ENCODE measurements at places on chromosomes 3 and 15.

DNA sequence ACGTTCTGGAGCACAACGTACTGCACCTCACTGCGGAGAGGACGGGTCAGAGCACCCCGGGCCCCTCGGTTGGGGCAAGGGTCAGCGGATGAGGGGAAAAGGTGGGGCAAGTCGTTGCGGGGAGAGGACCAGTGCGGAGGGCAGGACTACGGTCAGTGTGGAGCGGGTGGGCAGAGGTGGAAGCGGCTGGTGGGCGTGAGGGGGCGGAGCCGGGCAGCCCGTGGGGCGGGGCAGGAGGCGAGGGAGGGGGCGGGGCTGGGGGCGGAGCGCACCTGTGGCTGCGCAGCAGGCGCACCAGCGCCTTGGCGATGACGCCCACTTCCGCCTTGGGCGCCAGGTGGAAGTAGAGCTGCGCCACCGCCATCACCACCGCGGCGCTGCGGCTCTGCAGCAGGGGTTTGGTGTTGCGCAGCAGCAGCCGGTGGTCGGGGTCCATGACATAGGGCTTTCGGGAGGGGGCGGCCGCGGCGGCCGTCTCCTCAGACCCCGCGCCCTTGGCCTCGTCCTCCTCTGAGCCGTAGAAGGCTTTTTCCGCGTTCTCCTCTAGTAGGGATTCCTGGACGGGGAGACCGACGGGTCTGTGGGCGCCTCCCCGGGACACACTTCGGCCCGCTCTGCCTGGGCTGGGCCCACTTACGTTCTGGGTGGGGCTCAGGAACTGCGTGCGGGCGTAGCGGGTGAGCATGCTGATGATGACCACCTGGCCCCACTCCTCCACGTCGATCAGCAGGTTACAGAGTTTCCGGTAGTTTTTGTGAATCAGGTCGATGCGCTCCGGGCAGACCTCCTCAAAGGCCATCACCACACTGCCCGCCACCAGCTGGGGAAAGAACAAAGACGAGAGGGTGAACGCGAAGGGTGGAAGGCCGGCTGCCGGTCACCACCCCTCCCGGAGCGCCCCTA is 29.2 kb downstream of the AP3B2 start:
- no peak for DNase-seq

GRCh38 chr3:194840661-194841514 is 155.2 kb downstream of the FAM43A start:
- DNase-seq: peak; percentile 73

DNA sequence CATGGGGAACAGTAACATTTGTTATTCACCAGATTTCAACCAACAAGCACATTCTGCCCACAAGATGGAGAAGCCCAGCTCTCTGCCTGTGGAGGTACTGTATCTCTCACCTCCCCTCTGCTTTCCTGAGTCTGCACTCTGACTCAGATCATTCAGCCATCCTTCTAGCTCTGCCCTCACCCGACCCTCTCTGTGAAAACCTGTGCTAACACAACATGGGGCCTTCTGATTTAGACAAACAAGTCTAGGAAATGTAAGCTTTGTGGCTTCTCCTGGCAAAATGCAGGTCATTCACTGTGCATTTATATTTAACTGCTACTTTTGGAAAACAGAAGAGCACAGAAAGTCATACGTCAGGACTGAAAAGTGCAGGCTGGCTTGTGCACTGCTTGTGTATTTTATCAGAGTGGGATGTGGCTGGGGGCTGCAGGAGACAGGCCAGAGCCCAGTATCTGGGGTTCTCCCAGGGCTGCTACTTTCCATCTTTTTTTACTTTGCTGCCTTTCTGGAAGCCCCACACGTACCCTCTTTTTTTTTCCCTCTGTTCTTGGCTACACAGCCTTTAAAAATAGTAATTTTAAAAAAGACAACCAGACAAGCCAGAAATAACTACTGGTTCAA is 50.8 kb downstream of the SUSD5 start:
- DNase-seq: no peak

DNA sequence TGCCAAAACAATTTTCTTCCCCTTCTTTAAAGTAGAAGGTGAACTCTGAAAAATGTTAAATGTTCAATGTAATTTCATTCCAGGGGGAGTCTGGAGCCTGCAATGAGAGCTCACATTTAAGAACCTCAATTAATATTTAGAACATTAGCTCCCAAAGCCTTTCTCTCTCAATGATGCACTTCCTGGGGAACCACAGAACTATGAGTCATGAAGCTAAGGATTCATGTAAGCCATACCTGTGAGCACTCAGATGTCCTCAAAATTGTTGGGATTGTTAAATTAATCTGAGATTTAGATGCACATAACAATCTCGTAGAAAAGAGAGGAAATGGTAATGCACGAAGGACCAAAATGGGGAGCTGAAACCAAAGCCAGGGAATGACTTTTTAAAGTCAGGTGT is 244.2 kb upstream of the LRIG1 start:
- no peak for DNase-seq

- no peak for DNase-seq
Observed at GRCh38 chr3:58484045-58484721, 7.7 kb upstream of the KCTD6 start.

DNA sequence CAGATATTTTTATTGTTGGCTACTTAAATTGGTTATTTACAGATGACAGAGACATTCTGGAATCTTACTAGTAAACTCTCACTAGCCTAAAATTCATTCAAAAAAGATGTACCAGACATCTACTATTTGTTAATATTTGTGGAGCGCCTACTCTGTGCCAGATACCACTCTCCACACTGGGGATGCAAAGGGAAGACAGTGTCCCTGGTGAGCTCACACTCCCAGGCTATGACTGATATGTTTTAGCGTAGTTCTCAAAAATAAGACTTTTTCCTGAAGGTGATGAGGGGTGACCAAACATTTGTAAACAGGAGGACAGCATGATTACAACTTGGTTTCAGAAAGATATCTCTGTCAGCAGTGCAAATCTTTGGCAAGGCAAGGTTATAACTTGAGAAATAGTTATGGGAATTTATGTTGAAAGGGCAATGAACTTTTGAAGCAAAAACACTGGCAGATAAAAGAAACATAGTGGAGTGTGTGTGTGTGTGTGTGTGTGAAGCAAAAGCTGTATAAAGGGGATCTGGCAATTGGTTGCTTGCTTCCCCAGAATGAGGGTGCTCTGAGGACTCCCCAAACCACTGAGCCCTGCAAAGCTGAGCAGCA is 51.2 kb downstream of the HACD2 start:
- peak; percentile 50 for DNase-seq

- DNase-seq: peak; percentile 8
Observed at GRCh38 chr3:161558236-161558635, 61.6 kb downstream of the OTOL1 start.

DNA sequence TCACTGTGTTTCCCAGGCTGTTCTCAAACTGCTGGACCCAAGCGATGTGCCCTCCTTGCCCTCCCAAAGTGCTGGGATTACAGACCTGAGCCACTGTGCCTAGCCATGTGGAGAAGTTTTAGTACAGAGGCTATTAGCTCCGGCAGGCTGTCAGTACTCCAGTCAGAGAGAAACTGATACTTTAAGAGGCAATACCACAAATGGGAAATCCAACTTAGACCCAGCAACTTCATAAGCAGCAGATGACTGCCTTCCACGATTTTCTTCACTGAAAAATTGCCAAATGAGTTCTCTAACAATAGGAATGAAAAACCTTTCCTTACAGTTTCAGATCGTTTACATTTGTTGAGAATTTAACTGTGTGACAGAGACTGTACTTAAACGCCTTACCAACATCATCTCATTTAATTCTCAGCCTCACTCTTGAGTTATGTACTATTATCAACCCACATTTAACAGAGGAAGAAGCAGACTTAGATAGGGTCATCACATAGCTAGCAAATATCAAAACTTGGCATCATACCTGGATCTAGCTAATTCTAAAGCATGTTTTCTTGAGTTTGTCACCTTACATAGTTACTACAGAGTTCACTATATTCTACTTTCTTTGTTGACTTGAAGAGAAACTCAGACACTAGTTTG is 127.4 kb downstream of the TCF12 start:
- no peak for DNase-seq

DNA sequence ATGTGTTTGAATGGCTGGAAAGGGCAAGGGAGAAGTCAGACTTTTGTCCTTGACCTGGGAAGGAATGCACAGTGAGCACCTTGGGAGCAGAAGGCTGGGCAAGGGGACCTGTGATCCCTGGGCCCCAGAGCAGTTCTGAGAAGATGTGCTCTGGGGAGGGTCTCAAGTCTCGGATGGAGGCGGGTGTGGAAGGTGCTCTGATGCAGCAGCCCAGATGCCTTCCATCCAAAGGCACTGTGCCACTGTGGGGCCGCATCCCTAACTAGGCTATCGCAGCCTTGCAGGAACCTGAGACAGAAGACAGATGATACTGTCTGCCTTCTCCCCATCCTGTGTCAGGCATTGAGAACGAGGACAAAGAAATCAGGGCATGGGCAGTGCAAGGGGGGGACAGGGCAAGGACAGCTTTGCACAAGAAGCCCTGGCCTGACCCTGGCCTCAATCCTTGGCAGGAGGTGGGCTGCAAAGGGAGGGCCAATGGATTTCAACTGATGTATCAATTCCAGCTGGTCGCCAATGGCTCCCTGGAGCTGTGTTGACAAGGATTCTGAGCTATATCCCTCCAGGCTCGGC is 14.6 kb upstream of the PRKCD start:
- DNase-seq: no peak

GRCh38 chr3:126197854-126198584 is 17.6 kb upstream of the ALDH1L1 start:
- peak; percentile 52 for DNase-seq

DNA sequence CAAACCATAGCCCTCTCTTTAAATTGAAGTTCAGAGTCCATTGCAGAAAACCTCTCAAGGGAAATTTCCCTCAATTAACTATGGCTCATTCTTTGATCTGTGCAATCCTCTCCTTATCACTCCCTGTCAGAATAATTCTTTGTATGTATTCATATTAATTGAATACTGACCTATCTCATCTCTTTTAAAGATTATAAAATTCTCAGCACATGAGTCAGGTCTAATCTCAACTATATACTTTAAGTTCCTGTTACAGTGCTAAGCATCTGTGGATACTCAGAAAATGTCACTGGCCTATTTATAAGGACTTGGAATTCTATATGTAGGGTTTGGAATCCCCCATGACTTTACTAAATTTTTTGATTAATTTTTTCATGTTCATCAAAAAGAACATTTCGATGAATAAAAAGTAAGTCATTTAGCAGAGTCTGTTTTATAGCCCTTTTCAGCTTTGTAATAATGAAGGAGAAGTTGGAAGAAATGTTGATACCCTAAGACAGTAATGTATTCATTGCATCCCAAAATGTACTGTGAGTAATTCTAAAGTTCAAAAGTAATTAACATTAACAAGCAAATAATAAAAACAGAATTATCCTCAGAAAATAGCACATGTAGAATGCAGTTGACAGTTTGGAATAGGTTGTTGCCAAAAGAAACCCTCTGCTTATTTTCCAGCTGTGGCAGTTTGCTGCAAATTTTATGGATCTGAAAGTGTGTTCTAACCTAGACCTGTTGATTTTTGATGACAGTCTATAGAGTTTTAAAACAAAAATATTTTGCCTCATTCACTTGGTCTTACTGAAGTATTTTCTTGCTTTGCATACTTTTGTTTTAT is 503.4 kb upstream of the CBLB start:
- DNase-seq: peak; percentile 27

GRCh38 chr3:99394831-99395778 is 243.3 kb upstream of the COL8A1 start:
- DNase-seq: peak; percentile 91

- no peak for DNase-seq
Observed at GRCh38 chr3:161523916-161524315, 27.3 kb downstream of the OTOL1 start.

- no peak for DNase-seq
Observed at GRCh38 chr3:171058058-171058457, 31.5 kb upstream of the SLC2A2 start.

Data from cardiac muscle cell (in vitro differentiated cells and primary cell).